H54 (cell line): ENCODE measurements at places on chromosomes 2 and 18.

- no peak for DNase-seq
These were observed 214.5 kb downstream of the SH3RF3 start for GRCh38 chr2:109343460-109343859.

DNA sequence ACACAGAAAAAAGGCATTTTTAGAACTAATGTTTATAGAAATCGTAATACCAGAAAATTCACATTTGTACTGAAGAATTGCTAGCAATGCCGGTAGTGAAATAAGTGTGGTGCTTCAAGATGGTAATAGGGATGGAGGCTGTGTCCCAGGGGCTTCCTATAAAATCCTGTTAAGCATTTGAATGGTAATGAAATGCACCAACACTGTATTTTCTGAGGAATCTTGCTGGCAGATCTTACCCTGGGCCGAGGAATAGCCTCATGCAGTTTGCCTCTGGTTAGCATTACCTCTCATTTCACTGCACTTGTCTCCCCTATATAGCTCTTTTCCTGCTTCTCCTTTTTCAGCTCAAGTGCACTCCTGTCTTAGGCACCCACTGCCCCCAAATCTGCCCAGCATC, 501.6 kb upstream of the NRP2 start:
- DNase-seq, result no peak

DNA sequence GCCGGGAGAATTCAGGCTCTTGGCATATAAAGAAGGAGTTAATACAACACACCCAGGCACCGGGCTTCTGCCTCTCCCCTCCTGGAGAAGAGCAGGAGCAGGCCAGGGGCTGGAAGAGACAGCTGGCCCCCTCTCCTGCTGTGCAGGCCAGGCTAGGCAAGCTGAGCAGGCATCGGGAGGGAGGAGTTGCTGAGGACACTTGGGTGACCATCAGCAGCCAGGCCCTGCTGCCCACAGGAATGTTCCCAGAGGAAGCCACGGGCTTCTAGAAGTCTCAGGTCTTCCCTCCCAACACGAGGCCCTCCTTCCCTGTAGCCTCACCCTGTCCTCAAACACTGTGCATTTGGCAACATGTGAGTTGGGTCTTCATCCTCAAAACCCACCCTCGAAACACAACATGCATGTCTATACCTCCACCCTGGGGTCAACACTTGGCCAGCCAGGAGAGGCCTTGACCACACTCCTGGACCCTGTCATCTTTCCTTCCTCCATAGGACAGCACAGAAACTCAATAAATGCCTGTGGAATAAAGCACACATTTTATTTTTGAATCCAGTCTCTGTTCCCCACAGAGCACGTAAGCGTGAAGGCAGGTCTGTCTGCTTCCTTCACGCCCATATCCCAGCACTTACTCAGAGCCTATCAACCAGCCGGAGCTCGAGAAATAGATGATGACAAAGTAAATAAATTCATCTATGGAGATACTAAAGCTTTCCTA, 433.8 kb upstream of the ID2 start:
- DNase-seq, result no peak

DNA sequence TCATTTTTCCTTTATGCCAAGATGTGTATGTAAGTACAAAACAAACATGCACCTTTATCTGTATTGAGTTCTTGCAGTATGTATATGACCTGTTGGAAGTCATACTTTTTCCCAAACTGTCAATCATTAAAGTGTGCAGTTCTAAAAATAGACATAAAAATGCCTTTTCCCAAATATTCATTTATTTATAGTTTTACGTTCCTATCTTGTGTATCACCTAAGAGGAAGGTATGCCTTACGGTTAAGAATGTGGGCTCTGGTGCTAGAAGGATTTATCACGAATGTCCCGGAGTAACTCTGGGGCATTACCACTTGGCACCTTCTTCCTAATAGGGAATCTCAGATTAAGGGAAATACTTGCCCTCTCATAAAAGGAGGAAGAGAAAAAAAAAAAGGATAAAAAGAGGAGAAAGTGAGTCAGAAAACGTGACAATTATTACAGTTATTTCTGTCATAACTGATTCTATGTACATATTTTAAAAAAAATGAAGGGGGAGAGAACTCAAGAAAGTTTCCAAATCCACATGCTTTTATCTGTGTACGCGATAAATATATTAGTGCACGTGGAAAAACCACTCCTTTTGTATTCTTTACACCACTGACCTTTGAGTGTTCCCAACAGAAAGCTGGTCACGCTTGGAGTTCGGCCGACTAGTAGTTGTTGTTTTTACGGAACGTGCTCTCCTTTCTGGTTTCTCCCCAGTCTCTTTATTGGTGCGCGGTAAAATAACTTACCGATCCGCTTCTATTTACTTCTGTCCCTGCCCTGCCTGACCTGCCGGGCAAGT, 721 bp downstream of the MCEE start:
- no peak for DNase-seq

GRCh38 chr2:157803952-157804351, 72.2 kb downstream of the ACVR1 start:
- DNase-seq, result no peak

GRCh38 chr2:125364192-125364983, 1291.6 kb upstream of the GYPC start:
- DNase-seq, result no peak
